ENCODE measurements at places on chromosomes 16 and 17.

- no peak for DNase-seq
Observed at GRCh38 chr17:69945698-69946185, 129.3 kb upstream of the KCNJ16 start.

- no peak for DNase-seq
Observed at GRCh38 chr17:65554553-65555223, 6.8 kb downstream of the AXIN2 start.

GRCh38 chr16:87662254-87663204 lies 60.2 kb downstream of the JPH3 start:
- DNase-seq: no peak

DNA sequence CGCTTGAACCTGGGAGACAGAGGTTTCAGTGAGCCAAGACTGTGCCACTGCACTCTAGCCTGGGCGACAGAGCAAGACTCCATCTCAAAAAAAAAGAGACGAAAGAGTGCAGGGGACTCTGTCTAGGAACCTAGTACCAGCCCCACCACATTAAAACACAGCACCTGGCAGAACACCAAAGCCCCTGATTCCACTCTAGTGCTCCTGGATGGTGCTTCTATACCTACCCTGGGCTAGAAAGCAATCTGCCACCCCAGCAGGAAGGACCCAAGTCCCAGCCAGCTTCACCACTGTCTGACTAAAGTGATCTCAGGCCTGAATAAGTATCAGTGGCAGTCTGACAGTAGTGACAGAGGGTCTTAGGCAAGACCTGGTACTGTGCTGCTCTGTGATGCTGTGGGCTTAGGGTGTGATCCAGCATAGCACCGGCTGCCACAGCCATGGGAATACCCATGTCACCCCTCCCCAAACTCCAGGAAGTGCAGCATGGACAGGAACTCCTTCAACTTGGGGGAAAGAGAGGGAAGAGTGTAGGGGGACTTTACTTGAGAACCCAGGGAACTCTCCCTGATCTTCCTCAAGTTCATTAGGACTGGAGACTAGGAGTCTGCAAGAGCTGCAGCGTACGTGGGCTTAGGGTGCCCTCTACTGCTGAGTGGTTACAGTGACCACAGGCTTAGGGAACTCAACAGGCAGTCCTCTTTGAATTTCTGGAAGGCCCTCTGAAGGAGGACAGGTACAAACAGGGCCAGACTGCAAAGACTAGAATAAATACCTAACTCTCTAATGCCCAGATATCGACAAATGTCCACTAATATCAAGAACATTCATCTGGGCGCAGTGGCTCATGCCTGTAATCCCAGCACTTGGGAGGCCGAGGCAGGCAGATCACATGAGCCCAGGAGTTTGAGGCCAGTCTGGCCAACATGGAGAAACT lies 30.0 kb upstream of the RNF43 start:
- DNase-seq: peak; percentile 84

- peak; percentile 54 for DNase-seq
Observed at GRCh38 chr16:89410794-89411309, 79.5 kb downstream of the ANKRD11 start.

GRCh38 chr17:72477491-72477890 lies 356.7 kb downstream of the SOX9 start:
- DNase-seq: no peak

- DNase-seq: no peak
Observed at GRCh38 chr17:41803049-41804020, 8.4 kb downstream of the P3H4 start.

DNA sequence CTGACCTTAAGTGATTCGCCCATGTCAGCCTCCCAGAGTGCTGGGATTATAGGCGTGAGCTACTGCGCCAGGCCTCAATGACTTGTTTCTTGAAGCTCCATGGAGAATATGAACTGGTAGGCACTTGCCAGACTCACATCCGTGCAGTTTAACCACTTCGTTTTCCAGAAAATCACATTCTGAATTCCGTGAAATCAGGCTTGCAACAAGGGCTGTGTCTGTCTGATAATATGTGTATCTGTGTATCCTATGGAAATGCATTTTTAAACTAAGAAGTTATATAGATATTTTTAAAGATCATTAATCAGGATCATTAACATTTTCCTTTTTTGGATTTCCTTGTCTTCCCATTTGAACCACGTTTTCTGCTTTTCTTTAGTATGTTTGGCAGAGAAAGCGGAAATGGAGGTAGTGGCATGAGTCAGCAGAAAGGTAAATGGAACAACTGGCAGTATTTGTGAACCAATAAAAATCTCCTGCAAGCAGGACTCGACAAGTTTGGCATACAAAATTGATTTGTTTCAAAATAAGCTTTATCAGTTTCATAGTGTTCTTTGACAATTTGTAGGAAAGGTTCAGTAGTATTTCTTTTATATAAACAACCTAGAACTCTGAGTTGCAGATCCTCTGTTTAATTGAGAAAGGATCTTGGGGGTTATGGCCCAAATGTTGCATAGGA lies 33.0 kb downstream of the USP10 start:
- DNase-seq: no peak

DNA sequence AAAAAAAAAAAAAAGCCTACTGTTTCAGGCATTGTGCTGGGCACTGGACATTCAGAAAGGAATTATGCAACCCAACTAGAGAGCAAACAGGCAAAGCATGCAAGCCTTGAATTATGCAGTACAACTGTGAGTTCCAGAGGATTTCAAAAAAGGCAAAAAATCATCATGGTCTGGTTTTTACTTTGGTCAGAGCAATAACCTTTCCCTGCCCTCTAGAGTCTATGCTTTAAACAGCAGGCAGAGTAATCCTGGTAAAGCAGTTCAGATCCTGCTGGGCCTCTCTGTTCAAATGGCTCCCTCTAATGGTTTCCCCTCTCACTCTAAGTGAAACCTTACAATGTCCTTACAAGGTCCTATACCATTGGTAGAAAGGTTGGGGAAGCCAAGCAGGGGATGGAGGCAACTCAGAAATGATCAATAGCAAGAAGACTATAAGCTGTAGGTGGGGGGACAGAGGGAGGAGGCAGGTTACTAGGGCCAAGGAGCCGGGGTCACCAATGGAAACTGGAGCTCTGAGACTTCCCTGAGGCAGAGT lies 4.6 kb upstream of the TAF15 start:
- DNase-seq: peak; percentile 61

GRCh38 chr17:12431188-12431587 lies 234.5 kb upstream of the MYOCD start:
- no peak for DNase-seq

GRCh38 chr17:42673885-42674754 lies 2.7 kb downstream of the PLEKHH3 start:
- DNase-seq: peak; percentile 40

DNA sequence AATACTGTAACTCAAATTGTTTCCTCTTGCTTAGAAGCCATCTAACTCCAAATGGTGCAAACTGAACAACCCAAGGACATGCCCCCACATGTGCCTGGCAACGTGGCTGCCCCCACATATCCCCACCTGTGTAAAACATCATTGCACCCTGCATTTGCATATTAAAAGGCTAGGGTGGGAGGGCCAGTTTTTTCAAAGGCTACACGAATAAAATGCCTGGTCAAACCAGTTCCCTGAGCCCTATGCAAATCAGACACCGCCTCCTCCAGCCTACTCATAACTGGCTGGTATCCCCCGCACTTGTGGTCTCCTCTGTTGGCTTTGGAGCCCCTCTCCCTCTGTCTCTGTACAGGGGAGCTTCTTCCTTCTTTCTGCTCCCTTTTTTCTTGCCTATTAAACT lies 26.7 kb downstream of the C16orf54 start:
- DNase-seq: no peak

GRCh38 chr16:74999609-75000480 lies 1.0 kb downstream of the ZNRF1 start:
- peak; percentile 80 for DNase-seq

GRCh38 chr16:89047331-89048089 lies 46.1 kb upstream of the ACSF3 start:
- no peak for DNase-seq

DNA sequence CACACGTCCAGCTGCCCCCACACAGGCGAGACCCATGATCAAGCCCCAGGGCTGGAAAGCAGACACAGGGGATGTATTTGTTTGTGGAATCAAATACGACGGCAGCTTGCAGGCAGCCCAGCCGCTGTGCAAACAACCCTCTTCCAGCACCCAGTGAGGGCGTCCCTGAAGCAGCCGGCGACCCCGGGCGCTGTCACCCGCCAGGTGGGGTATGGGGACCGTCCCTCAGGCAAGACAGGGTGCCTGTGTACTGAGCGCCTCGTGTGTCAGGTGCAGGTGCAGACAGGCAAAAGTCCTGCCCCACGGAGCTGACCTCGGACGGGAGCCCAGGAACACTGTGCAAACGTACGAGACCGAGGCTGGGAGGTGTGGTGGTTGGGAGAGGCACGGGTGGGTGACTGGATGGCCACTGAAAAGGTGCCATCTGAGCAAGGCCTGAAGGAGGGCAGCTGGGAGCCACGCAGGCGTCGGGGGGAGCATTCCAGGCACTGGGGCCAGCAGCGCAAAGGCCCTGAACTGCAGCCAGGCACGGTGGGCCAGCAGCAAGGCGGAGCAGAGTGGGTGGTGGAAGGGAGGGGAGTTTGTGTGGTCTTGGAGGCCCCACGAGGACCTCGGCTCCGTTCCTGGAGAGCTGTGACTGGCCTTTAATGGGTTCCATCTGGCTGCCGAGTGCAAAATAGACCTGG lies 48.5 kb downstream of the CBFA2T3 start:
- no peak for DNase-seq

DNA sequence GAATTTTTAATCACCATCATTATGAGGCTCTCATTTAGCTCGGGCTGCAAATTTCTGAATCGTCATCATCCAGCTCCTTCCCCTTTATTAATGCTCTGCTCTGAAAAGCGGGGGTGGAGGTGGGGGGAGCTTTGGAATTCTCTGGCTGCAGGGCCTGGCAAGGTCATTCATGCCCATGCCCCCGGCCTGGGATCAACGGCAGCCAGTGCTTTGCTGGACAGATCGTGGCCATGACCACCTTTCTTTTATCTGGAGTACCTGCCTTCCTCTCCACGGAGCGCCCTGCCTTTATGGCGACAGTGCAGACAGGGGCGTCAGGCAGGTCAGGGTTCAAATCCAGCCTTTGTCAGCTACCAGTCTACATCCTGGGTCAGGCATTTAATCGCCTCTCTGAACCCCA lies 5.1 kb upstream of the CPSF4L start:
- DNase-seq: no peak

DNA sequence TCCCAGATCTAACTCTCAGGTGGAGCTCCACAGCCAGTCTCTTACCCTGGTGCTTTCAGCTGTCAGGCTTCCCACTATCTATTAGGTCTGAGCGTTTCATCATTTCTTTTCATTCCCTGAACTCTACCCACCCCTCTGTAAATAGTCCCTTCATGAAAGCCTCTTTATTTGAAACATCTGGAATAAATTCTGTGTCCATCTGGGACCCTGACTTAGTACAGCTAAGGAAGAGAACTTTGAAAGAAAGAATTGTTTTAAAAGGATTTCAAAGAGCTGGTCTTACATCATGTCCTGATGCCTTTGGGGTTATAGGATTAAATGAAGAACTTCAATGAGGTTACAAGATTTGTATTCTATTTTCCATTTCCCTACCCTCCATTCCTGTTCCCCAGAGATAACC lies 388.5 kb upstream of the CA10 start:
- no peak for DNase-seq

Measured in activated CD8-positive, alpha-beta T cell treated with anti-CD3 and anti-CD28 coated beads for 36 hours (primary cell).